ENCODE measurements at places on chromosomes 2 and 18.

GRCh38 chr18:58456625-58457024 is 172.3 kb downstream of the ALPK2 start:
- no peak for DNase-seq

DNA sequence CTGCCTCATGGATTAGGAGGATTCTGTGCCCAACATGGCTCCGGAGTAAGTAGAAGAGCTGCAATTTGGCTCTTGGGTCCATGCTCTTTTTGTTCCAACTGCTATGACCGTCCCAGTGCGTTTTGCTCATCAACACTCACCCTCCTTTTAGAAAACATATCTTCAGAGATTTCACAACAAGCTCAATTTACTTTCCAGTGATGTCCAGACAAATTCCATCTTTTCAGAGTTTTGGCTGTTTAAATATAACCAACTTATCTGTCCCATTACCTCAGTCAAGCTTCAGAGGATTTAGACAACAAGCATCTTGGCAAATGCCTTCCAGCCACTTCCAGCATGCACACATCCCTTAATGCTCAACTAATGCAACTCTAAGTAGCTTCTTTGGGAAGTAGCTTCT is 6.9 kb upstream of the SLC14A2 start:
- no peak for DNase-seq

DNA sequence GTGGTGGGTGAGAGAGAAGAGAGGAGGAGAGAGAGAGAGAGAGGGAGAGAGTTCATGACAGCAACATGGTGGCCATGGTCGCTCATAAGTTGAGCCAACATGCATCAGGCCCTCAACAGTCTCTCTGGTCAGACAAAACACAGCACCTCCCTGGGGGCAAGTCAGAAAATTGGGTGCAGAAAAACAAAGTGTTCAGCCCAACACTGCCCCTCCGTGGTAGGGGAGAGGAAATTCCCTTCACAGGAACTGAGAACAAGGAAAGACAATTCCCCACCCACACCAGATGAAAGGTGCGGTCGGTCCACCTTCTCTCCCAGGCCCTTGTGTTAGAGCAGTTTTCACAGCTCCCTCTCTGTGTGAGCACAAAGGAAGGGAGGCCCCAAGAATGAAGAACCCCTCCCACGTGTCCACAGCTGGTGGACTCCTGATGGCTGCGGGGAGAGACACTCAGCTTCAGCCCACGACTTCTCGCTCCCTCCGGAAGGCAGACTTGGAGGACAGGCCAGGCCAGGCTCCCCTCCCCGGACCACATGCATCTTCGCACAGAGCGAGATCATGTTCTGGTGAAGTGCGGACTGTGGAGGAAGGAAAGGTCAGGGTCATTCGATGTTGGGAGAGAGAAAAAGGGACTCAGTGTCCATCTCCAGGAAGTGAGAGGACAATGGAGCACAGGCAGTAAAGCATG is 181.7 kb downstream of the ANAPC1 start:
- DNase-seq: peak; percentile 68

DNA sequence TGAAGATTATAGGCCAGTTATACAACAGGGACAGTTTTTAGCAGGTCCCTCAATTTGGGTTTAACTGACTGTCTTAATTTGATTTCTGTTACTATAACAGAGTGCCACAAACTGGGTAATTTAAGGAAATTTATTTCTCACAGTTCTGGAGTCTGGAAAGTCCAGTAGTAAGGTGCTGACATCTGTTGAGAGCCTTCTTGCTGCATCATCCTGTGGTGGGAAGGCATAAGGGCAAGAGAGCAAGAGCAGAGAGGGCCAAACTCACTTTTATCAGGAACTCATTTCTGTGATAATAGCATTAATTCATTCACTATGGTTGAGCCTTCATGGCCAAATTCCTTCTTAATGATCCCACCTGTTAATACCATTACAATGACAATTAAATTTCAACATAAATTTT is 36.5 kb downstream of the DIS3L2 start:
- DNase-seq: no peak

DNA sequence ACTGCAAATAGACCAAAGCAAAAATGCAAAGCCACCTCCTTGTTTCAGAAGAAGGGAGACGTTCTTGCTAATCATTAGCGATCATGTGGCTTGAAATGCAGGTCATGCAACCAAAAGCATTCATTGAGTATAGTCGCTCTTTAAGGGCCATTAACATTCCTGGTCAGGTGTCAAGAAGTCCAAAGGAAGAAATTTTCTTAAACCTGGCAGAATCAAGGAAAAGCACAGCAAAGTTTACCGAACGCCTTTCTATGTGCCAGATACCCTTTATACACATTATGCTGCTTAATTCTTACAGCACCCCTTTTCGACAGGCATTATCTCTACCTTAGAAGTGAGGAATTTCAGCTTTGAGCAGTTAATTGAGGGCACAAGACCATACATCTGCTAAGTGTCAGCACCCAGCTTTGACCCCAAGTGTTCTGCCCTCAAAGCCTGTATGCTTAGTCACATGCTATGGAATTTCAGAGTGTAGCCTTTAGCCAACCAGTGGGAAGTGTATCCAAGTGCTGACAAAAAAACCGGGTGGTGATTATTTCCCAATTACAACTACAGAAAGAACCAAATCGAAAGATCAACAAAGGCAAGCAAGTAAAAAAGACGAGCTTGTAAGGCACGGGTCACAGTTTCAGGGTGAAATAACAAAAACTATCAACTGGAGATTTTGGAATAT is 70.8 kb downstream of the EPHA4 start:
- DNase-seq: peak; percentile 81

DNA sequence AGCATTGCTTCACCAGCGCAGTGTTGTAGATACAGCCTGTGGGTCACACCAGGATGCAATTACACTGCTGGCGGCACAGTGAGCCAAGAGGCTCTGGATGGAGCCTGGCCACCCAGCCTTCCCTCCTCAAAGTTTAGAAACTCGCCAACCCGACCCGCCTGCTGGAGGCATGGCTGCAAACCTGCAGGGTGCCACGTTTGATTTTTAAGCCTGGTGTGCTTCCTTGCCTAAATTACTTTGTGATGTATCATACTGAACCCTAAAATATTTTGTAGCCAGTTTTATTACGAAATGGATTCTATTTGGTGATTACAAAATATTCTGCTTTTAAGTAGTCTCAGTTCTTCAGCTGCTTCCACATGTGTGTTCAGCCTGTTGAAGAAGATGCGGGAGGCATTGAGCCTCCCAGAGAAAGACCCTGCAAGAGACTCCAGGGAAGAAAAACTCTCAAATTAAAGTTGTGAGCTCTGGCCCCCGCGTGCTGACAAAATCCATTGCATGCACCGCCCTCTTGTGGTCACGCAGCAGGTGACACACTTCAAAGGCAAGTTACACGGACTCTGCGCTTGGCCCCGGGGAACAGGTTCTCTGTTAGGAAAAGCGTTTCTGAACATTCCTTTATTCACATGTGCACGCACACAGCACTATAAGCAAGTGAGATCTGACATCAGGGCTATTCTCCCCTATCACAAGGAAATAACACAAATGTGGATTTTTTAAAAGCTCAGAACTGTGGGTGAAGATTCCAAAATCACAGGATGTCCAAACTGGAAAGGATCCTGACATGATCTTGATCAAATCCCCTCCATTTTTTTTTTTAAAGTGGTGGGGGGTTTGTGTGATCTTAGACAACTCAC is 63.0 kb upstream of the TWIST2 start:
- peak; percentile 79 for DNase-seq

GRCh38 chr2:84770280-84770679 is 110.6 kb downstream of the TRABD2A start:
- no peak for DNase-seq

DNA sequence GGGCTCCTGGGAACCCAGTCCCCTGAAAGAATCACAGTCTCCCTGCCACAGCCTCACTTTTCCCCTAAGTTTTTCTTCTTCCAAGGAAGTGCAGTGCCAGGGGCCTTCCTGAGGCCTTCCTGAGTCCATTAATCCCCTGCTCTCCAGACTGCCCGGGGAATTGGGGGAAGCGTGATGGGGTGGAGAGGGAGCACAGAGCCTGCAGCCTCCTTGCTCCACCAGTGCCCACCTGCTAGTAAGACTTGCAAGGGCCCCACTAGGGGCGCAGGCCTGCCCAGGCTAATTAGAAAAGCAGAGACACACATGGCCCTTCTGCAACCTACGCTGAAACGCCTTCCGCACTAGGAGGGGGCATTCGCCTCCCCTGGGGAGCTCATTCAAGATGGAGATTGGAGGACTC is 110.6 kb downstream of the MRO start:
- no peak for DNase-seq

- no peak for DNase-seq
Observed at GRCh38 chr2:72148003-72148836, 558 bp upstream of the CYP26B1 start.

DNA sequence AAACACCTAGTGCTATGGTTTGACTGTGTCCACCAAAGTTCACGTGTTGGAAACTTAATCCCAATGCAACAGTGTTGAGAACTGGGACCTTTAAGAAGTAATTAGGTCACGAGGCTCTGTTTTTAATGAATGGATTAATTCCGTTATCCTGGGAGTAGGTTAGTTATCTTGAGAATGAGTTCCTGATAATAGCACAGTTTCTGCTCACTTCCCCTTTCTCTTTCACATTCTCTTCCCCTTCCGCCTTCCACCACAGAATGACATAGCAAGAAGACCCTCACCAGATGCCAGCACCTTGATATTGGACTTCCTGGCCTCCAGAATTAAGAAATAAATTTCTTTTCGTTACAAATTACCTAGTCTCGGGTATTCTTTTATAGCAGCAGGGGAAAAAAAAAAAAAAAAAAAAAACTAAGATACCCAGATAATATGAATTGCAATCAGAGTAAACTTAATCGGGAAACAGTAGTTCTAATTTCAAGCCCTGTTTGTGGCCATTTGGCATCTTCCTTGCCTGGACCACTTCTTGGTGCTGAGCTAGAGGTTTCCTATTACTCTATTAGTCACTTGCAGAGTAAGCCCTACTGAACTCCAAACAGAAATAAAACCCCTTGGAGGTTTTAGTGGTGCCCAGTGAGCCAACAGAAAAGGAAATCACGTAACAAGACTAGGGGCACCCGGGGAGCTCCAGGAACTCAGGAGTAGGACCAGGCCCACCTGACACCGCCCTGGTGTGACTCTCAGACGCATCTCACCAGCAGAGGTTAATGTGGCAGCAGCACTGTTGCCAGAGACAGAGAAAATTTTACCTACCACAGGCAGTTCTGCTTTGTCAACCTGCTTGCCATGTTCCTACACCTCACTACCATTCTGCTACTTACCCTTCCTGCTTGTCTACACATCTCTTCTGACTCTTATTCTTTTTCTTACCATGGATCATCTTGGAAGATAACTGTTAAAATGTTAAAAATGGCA is 147.6 kb upstream of the CAB39 start:
- DNase-seq: no peak

- no peak for DNase-seq
Observed at GRCh38 chr2:217449444-217449843, 553.4 kb downstream of the TNS1 start.

- no peak for DNase-seq
Observed at GRCh38 chr2:26002632-26003310, 20.5 kb upstream of the KIF3C start.

DNA sequence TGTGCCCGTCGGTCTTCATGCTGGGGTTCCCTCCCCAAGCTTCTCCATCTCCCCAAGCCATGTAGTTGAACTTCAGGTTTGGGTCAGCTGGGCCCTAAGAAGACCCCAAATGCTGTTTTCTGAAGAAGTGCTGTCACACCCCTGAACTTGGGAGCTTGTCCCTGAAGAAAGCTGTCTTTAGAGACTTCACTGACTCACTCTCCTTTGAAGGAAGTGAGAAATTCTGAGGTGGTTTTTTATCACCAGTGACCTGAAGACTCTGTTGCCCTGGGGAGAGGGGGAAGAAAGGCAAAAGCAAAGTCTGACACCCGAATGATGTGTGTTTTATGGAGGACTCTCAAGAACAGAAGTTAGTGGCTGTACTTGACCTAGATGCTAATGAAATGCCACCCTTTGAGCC is 83.6 kb upstream of the BCL2L11 start:
- DNase-seq: no peak

- DNase-seq: peak; percentile 16
Observed at GRCh38 chr2:169363560-169364150, 1.3 kb upstream of the LRP2 start.

DNA sequence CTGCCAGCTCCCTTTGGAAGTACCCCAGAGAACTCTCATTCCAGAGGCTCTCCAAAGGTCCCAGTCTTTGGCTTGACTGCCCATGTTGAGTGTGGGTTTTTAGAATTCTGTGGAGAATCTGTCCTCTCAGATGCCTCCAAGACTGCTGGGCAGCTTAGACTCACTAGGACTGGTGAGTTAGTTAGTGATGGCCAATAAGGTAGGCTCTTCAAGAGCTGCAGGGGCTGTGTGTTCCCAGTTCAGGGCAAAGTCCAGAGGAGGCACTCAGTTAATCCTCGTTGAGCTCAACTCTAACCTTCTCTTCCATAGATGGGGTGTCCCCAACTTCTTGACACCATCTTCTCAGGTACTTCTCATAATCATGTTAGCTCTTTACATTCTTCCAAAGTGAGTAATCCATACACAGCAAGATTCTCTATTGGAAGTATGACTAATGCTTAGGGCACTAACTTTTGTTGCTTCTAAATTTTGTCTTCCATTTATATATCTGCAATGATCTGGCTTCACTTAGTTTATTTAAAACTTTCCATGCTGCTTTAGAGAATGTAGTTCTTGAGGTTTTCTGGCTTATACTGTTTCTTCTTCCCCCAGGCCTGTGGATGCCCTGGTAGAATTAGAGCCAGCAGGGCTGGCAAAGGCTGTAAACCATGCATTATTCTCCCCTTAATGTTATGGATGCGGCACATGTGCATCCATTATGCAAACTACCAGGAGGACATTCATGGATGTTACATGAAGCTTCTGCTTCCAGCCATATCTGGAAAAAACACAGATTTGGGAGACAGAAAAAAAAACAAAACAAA is 88.9 kb downstream of the POLE4 start:
- peak; percentile 84 for DNase-seq

DNA sequence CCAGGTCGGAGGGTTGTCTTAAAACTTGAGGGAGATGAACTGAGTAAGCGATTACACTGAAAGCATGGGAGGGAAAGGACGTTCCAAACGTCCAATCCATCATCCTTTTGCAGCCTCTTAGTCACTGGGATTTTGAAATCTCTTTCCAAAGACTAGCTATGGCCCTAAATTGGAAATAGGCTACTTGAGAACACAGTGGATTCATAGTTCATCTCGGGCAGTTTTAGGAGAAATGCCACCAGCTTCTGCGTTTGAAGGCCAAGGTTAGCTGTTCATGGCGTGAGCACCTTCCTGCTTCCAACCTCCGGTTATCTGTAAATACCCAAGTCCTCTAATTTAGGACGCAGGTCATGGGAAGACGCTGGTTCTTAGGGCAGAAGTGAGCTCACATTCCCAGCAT is 821 bp upstream of the EML6 start:
- peak; percentile 50 for DNase-seq

- DNase-seq: peak; percentile 73
Observed at GRCh38 chr2:178194600-178195389, 483 bp downstream of the OSBPL6 start.
